ENCODE measurements at places on chromosomes 5 and 9.

DNA sequence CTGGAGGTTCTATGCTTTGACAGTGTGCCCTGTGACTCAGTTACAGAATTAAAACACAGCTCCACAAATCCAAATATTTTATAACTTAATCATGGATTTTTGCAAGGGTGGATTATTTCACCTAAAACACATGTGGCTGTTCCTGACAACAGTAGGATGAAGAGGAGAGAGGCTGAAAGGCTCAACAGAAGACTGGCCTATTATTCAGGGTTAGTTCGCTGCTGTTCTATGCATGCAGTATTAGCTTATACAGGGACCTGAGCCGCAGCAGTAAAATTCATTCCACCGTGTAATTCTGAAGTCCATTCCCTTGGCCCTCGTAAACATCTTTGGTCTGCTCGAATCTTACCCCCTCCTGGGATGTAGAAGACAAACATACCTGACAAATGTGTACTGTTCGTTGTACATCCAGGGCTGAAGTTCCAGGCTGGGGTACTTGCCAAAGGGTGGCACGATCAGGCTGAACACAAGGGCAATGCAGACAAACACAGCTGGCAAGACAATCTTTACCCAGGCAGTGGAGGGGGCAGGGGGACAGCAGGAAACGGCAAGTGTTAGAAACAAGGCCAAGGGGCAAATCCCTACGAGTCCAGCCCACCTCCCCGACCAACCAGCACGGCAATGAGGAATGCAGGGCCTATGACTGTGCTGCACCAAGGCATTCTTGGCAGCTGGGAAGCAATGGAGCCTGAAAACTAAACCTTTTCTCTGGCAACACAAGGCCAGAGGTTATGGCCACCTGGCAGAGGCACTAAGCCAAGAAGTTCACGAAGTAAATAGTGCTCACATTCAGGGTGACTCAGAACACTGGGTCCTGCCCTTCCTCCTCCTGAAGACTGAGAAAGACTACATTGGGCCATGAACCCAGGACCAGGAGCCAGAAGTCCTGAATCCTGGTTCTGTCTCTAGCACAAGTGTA lies 46.8 kb downstream of the NIPSNAP3B start:
- DNase-seq, result no peak

GRCh38 chr5:150296496-150296895 lies 6.2 kb downstream of the ARSI start:
- no peak for DNase-seq

GRCh38 chr9:3888497-3888858 lies 362.7 kb upstream of the RFX3 start:
- no peak for DNase-seq

DNA sequence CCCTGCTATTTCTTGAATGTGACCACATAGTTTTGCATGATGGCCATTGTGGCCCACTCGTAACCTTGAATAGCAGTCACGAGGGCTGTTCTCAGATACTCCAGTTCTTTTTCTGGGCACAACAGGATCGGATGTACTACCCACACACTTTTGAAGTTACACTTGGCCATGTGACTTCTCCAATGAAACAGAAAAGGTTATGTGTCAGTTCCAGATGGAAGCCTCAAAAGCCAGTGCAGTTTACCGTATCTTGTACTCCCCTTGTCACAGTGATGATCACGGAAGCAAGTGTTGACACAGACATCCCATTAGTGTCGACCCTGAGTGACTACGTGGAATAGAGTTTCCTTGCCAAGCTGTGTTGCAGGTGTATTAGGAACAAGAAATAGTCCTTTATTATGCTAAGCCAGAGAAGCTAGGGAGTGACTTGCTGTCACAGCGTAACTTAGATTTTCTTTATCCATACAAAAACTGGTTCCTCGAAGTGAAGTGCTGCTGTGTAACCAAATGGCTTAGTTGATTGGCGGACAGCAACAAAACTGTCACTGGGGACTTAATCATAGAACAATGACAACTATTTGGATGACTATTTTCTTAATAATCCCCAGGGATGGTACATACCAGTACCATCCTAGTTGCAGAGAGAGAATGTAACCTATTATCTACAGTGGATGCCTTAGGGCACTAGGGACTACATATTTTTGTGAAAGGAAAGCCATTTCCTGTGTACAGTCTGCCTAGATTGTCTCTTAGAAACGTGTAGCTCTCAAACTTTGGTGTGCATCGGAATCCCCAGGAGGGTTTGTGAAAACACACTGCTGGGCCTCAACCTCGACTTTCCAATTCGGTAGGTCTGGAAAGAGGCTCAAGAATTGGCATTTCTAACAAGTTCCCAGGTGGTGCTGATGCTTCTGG lies 90.1 kb upstream of the DMRT1 start:
- no peak for DNase-seq

DNA sequence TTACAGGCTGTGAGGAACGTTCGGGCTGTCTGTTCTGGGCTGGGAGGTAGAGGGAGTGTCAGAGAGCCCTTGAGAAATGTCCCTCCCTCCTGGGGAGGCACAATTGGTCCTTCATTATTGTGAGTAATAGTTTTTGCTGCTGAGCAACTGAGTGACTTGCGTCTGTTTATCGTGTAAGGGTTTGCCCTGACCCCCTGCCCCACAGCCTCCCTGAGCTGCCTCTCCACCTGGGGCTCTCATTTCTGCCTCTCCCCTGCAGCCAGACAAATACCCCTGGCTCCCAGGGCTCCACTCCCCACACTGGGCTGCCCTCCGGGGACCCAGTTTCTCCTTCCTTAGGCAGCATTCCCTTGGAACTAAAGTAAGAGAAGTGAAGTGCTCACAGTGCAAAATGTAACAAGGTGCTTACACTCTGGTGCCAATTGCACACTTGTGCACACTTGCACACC lies 174.9 kb upstream of the MVB12B start:
- no peak for DNase-seq

DNA sequence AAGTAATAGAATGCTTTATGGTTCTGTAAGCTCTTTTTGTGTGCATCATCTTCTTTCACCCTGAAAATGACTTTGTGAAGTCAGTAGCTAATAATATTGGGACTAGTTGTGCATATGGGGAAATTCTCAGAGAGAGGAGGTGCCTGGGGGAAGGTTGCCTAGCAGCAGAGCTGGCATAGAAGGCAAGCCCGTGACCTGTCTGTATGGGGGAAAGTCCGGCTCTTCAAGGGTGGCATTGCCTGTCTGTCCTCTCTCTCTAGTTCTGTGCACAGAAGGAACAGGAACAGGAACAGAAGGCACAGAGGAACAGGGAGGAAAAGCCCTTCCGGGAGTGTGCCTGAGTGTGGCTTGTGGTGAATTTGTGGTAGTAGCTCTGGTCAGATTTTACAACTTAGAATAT lies 33.1 kb downstream of the SH3GL2 start:
- no peak for DNase-seq

DNA sequence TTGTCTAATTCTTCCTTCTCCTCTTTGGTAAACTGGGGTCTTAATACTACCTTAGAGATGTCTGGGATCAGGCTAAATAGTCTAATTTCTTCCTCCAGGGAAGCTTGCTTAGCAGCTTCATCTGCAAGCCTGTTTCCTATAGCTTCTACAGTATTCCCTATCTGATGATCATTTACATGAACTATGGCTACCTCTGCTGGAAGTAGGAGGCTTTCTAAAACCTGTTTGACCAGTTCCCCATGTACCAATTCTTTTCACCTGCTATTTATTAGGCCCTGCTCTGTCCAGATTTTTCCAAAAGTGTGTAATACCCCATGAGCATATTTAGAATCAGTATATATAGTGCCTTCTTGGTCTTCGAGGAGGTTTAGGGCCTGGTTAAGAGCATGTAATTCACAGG lies 619.8 kb downstream of the HINT1 start:
- no peak for DNase-seq

GRCh38 chr9:90343366-90343765 lies 299.3 kb downstream of the DIRAS2 start:
- DNase-seq, result no peak

- no peak for DNase-seq
These were observed 12.6 kb downstream of the SIL1 start for GRCh38 chr5:139185589-139185988.

- no peak for DNase-seq
These were observed 572.1 kb downstream of the TLE4 start for GRCh38 chr9:80143899-80144298.

DNA sequence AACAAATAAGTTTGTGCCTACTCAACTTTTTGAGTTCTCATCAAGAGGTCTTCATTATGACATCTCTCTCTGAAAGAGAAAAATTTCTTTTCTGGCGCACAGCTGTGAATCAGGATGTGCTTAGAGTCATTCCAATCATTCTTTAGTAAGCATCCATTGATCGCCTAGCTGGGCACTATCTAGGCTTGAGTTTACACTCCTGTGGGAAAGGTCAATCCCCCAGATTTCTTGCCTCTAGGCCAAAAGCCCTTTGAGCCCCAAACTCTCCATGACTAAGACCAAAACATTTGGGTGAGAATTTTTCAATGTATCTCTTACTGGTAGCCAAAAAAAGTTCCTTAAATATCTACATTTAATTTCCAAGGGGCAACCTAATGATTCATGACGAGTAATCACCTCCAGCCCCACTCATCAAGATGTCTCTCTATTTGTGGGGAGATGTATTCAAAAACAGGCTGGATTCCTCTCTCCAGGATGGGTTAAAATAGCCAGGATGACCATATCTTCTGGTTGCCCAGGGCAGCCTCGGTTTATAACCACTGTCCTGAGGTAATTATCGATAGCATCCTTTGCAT lies 101.7 kb downstream of the GNA14 start:
- no peak for DNase-seq

DNA sequence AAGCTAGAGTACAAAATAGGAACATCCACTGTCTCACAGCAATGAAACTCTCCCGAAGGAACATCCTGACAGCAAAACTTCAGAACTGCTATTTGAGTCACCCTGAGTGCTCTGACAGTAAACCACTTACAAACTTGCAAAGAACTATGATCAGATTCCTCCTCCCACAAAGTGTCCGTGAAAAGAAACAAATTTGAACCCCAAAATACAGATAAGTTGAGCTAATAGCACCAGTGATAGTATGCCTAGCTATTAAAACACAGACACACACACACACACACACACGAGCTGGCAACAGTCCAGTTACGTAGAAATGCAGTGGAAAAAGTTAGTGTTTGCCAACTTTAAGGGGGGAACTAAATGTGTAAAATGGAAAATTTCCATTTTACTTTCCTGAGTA lies 3.1 kb upstream of the GLIS3 start:
- no peak for DNase-seq

- no peak for DNase-seq
These were observed 80.3 kb upstream of the FAM169A start for GRCh38 chr5:74946471-74946870.

- DNase-seq, result no peak
These were observed 188.8 kb upstream of the PAPPA start for GRCh38 chr9:115964710-115965347.

DNA sequence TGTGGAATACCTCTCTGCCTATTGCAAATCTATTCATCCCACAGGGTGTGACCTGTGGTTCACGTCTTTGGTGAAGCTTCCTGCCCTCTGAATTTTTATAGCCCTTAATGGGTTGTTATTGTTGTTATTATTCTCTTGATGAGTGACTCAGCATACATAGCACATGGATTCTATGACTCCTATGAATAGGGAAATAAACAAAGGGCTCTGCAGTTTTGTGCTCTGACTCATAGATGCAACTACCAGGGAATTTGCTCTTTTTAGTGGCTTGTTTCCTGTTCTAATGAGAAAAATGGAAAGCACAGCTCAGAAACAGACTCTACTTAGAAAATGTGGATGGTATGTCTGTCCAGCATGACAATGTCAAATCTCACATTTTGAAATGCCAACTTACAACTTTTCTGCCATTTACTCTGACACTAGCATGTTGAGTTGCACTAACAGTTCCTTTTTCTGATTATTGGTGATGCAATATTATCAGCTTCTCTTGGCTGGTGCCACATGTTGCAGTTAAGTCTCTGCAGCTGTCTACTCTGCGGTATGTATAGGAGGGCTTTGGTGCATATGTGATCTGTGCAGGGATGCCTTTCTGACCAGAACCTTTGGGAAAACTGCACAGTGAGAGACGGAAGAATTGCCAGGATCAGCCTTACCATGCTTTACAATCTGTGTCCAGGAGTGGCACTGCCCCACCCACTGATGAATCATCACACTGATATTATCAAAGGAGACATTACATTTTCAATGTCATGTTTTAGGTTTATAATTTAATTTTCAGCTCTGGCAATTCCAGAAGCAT lies 996.4 kb upstream of the WWC1 start:
- DNase-seq, result peak; percentile 80
